Ovary (tissue), 10 donors: ENCODE measurements at places on chromosomes 11 and 22. TPM values are rescaled to one million over a fixed set of nuclear protein-coding genes. Genes with fewer than 3 reads are reported as not detected.

- DNase-seq = no peak
Observed at GRCh38 chr11:24585192-24585591, 88.3 kb downstream of the LUZP2 start.

Gene CSNK2A3
- total RNA-seq = not detected

- DNase-seq = no peak
Observed at GRCh38 chr11:36360826-36361415, 64.8 kb downstream of the PRR5L start.

DNA sequence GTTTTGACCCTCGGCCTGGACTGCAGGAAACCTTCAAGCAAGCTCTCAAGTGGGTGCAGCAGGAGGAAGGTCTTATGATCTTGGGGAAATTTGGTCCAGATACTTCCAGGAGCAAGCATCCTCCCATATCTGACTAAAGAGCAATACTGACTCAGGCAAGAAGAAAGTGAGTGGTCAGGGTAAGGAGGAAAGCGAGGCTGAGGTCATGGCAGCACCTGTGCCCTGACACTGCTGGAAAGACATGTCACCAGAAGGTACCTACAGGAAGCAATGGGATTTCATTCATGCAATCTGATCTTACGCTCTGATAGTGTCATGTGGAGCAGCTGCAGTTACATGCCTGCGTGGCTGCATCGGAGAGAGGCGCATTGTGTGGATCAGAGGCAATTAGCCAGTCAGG, 6.5 kb upstream of the TOP3B start:
- no peak for DNase-seq

- DNase-seq = no peak
Observed at GRCh38 chr11:44785856-44786607, 59.3 kb downstream of the TSPAN18 start.

DNA sequence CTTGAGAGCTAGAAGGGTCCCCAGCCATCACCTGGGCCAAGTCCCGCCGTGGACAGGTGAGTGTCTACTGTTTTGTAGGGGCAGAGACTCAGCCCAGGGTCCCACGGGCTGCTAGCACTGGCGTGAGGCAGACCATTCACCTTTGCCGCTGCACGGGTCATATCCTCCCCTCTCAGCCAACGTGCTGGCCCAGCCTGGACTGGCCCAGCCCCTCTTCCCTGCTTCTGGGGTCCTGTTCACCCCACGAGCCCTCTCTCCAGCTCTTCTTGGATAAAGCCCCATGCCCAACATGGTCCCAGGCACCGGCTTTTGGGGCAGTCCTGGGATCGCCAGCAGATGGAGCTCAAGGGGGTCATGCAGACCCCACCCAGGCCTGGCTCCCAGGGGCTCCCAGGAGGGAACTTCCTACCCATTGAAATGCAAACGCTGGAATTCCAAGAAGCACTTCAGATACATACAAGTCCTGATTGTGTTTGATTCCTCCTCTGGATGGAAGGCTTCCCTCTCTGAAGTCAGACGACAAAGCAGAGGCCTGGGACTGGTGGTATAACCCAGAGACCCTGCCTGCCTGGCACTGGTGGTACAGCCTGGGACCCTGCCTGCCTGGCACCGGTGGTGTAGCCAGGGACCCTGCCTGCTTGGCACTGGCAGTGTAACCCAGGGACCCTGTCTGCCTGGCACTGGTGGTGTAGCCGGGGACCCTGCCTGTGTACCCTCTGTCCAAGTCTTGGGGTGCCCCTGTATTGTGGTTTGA, 8.9 kb upstream of the SEPTIN5 start:
- no peak for DNase-seq

GRCh38 chr22:44037519-44038375, 13.6 kb downstream of the PARVB start:
- peak; percentile 67 for DNase-seq

- DNase-seq = no peak
Observed at GRCh38 chr11:111549196-111549868, 8.8 kb downstream of the LAYN start.

Gene PGA3
- total RNA-seq = not detected

DNA sequence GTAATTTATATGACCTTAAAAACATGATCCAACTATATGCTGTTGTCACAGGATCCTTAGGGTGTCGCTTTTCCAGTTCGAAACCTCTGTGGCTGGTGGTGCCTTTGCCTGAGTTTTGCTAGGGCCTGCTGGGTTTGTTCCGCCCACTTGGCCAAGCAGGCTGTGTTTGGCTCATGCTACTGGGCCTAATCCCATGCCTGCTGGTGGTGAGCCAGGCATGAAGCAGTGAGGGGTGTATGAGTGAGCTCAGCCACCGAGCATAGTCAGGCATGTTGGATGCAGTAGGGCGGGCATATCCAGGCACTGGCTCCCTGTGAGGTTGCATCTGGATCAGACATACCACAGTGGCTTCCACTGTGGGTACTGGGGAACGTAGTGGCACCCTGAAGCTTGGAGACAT, 16.3 kb downstream of the NPAT start:
- DNase-seq = no peak
